ENCODE measurements at places on chromosomes 6 and 20. TPM values are rescaled to one million over a fixed set of nuclear protein-coding genes. Genes with fewer than 3 reads are reported as not detected.

FAM209B gene
- total RNA-seq, result 0.89 TPM

GCNT2 gene
- 5.5 TPM for total RNA-seq

MTCH1 gene
- total RNA-seq, result 107 TPM

IP6K3 gene
- total RNA-seq, result not detected

DNAJC5 gene
- 54.0 TPM for total RNA-seq

CCDC28A gene
- 22.5 TPM for total RNA-seq

MYCT1 gene
- not detected for total RNA-seq

NELFCD gene
- total RNA-seq, result 90.1 TPM

CGAS gene
- total RNA-seq, result 27.9 TPM

HACE1 gene
- total RNA-seq, result 13.1 TPM

PABPC1L gene
- total RNA-seq, result 59.4 TPM

TCF15 gene
- not detected for total RNA-seq

DLK2 gene
- not detected for total RNA-seq

FOXC1 gene
- not detected for total RNA-seq

SLC22A7 gene
- not detected for total RNA-seq

ZSCAN9 gene
- total RNA-seq, result 1.5 TPM

FRK gene
- 0.02 TPM for total RNA-seq

OLIG3 gene
- not detected for total RNA-seq

C20orf141 gene
- total RNA-seq, result not detected

RGS17 gene
- total RNA-seq, result not detected

LTB gene
- total RNA-seq, result 585 TPM

PBOV1 gene
- total RNA-seq, result not detected

VNN1 gene
- total RNA-seq, result not detected

CST4 gene
- total RNA-seq, result not detected

AK9 gene
- total RNA-seq, result 5.0 TPM

MDN1 gene
- 56.8 TPM for total RNA-seq

FERMT1 gene
- total RNA-seq, result not detected

WFDC12 gene
- total RNA-seq, result not detected

All from activated CD4-positive, alpha-beta T cell treated with anti-CD3 and anti-CD28 coated beads, Interleukin-2, amount 10 ng/mL, durations not matched to agents 7 days and 5 days (primary cell).